Sigmoid colon (tissue), 7 donors: ENCODE measurements at places on chromosomes 3 and 15.
A peak's percentile ranks its signal among the peaks of the same experiment; 100 is the strongest.

GRCh38 chr3:153595186-153595815, 433.3 kb downstream of the RAP2B start:
- no peak for DNase-seq

DNA sequence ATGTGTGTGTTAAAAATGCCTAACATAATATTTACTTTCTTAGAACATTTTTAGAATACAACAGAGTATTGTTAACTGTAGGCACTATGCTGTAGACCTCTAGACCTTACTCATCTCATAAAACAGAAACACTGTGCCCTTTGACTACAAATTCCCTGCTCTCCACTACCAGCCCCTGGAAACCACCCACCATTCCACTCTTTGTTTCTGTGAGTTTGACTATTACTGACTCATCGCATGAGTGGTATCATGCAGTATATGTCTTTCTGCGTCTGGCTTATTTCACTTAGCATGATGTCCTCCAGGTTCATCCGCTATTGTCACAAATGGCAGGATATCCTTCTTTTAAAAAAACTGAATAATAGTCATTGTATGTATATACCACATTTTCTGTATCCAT, 216.7 kb upstream of the CFAP20DC start:
- no peak for DNase-seq

DNA sequence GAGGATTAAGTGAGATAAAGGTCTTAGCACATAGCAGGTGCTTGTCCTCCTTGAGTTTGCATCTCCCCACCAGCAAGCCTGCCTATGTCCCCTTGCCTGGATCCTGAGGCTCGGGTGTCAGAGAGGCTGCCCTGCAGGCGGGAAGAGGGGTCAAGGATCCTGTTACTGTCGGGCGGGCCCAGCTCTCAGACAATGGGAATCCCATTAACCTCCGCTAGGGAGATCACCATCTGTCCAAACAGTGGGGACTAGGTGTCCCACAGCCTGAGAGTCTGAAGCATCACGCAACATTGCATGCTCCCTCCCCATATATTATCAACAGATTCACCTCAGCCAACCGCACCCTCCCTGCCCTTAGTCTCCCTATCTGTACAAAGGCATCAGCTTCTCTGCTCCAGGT, 151.4 kb downstream of the FBLN2 start:
- no peak for DNase-seq

DNA sequence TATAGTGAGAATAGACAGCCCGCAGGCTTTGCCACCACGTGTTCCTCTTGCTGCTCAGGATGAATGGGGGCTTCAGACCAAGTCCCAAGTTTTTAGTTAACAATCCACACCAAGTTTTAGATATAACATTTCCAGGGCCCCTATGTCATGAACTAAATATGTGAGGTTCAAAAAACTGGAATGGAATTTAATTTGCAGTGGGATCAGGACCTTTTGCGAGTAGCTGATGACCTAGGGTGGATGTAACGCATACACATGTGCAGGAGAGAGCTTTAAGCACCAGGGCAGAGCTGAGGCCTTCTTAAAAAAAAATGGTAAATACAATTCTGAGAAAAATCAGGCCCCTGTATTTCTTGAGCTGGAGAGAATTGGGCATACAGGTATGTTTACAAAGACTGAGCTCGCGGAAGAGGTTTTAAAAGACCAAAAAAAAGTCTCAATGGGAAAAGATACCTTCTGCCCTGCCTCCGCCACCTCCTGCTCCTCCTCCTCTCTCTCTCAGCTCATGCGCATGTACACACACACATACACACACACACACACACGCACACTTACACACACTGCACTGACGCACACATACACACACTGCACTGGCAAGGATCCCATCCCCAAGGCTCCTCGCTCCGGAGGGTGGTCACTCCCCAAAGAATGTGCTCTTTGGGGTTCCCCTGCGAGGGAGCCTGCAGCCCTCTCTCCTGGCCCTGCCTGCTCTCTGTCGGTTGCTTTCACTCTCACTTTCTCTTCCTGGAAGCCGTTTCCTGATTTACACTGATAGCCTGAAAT, 48.2 kb upstream of the IGF1R start:
- no peak for DNase-seq

DNA sequence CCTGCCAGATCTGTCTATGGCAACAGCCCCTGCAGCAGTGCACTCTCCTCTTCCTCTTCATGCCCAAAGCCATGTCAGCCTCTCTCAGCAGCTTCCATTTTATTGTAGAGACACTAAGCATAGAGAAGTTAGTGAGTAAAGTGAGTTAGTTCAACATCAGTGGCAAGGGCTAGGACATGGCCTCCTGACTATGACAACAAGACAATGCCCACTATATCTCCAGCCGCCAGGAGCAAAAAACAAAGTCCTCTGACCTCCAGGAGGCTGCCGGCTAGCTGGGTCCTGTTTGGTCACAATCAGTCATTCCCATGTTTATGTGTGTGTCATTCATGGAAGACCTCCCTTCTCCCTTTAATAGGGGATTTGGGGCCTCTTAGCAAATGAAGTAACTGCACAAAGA, 14.9 kb downstream of the NR1I2 start:
- DNase-seq = no peak

GRCh38 chr15:95981209-95981608, 349.3 kb upstream of the NR2F2 start:
- DNase-seq = no peak

DNA sequence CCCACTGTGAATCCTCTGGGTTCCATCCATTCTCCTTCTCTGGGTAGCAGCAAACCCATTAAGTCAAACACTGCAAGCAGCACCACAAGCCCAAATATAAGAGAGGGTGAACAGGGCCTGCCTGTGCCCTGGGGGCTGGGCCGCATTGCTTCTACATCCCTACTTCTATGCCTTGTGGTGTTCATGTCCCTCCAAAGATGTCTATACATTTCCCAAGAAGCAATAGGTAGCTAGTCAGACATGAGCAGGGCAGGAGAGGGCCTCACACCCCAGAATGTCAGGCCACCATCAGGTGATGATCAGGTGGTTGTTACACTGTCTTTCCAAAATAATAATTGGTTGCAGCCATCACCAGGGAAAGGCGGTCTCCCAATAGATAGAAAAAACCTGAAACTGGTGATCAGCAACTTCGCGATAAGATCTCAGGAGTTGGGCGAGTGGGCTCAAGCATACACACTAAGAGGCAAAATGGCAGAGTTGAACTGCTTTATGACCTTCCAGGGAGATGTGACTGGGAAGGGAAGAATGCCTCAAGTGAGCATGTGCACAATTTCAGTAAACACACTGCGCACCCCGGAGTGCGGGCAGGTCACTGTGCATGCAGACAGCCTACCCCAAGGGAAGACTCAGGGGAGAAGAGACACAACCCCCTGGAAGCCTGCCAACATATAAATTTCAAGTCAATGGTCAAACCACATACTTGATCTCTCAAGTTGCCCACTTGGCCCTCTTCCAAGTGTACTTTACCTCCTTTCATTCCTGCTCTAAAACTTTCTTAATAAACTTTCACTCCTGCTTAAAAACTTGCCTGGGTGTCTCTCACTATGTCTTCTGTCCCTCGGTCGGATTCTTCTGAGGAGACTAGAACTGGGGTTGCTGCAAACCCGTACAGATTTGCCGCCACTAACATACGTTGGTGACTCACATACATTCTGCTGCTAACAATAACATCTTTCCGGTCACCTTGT, 39.9 kb downstream of the KLF15 start:
- DNase-seq = no peak

DNA sequence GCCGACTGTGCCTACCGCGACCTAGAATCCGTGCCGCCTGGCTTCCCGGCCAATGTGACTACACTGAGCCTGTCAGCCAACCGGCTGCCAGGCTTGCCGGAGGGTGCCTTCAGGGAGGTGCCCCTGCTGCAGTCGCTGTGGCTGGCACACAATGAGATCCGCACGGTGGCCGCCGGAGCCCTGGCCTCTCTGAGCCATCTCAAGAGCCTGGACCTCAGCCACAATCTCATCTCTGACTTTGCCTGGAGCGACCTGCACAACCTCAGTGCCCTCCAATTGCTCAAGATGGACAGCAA, 1.4 kb downstream of the ISLR start:
- DNase-seq = no peak

- DNase-seq = peak; percentile 100
Measured at GRCh38 chr3:36992806-36993325, at the start of gene EPM2AIP1. Gene EPM2AIP1, minus strand, starts transcription at chr3:36993131. Its CDS starts 54 bp downstream, at chr3:36993077.

DNA sequence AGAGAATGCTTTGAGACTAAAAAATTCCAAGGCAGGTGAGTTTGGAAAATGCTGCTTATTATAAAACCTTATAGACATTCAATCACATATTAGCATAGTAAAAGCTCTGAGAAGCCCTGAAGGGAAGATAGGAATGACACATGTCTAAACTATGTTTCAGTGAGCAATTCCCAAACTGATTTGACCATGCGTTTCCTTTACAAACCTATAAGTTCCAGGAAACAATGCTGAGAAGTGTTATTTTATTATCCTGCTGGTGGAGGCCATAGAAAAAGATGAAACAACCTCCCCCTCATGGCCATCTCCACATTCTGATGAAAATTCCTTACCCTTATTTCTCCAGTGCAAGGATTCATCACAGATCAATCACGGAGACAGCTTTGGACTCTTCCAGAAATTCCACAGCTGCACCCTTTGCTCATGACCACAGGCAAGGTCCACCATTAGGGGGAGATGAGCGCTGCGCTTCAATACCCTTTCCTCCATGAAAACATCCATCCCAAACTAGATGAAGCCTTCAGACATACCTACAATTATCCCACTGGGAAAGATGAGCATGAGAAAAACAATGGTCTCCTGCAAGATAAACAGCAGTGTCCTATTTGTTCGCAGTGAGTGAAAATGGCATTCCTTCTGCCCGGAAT, 372.1 kb downstream of the MAGI1 start:
- no peak for DNase-seq

GRCh38 chr3:144073698-144074097, 102.1 kb downstream of the DIPK2A start:
- DNase-seq = no peak

DNA sequence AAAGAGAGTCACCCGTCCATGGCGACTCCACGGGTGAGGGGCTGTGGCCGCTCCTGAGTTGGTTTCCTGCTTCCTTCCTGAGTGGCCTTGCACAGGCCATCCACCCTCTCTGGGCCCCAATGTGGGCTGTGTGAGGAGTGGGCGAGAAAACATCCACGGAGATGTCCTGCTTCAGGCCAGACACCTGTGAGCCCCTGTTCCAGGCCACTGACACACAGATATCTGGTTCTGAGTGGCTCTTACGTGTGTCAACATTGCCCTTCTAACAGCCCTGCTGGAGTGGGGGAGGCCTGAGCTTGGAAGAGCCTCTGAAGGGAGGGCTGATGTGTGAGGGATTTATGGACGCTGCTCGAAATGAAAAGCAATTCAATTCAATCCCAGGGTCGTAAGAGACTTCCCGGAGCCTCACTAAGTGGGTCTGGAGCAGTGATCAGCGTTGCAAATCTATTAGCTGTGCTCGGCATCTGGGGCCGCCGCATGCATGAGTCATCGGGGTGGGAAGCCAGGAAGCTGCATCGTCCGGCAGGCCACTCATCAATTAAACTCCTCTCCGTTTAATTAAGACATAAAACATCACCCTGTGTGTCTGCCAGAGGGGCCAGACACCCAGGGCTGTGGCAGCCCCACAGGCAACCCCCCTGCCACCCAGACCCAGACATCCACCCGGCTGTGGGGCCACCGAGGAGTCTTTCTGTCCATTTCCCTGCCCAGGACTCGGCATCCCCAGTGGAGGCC, 20.0 kb upstream of the PRR23E start:
- DNase-seq = no peak

DNA sequence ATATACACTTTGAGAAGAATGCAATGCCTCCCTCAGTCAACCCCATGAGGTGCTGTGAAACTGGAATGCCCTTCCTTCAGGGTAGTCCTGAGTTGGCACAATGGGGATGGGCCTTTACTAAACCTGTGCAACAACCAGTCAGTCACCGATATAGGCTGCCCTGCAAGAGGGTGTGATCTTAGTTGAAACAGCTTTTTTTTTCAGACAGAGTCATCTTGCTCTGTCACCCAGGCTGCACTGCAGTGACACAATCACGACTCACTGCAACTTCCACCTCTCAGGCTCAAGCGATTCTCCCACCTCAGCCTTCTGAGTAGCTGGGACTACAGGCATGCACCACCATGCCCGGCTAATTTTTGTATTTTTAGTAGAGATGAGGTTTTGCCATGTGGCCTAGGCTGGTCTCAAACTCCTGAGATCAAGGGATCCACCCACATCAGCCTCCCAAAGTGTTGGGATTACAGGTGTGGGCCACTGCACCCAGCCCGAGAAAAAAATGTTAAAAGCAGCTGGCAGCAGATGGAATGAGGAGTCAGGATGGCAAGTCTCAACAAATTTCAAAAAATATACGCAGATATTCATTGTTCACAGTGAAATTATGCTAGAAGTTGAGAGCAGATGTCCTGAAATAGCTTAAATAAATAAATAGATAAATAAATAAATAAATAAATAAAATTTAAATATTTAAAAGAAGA, 31.8 kb downstream of the MYO5A start:
- DNase-seq = no peak
